Panc1 (cell line): ENCODE measurements at places on chromosomes 11 and 22.

- DNase-seq, result no peak
Measured at GRCh38 chr22:29310065-29310862, 3.8 kb downstream of the GAS2L1 start.

GRCh38 chr22:36371920-36372319 is 15.8 kb downstream of the MYH9 start:
- no peak for DNase-seq

DNA sequence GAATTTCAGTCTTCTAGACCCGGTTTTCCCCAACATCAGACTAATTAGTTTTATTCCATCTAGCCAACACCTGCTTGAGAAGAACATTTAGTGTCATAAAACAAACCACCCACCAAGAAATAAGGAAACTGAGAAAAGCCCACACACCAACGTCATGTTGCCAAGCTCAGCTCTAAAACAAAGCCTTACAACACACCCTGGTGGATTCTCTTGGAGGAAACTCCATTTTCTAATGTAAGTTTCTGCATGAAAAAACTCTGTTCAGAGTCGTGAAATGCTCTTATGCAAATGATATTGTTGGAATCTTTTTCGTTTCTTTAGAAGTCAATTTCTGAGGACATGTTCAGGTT is 105.0 kb upstream of the RAG2 start:
- DNase-seq, result no peak

DNA sequence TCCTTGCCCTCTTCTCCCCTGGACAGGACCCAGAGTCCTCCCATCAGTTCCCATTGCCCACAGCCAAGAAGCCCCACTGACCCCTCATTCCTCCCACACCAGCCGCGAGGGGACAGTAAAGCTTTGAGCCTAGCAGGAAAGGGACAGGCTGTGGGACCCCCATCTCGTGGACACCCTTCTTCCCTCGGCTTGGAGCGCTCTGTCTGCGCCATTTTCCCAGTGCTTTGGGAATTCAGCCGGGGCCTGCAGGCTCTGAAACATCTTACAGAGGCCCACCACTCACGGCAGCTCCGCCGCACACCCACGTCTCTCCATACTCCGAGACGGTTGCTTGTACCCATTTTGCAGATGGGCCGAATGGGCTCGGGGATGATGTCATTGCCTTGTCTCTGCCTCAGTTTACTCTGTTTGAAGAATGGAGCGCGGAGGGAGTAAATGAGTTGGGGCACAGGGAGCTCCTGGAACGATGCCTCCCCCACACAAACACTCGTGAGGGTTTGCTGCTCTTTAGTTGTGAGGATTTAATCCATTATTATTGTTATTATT is 447.7 kb downstream of the TBC1D22A start:
- DNase-seq, result no peak

DNA sequence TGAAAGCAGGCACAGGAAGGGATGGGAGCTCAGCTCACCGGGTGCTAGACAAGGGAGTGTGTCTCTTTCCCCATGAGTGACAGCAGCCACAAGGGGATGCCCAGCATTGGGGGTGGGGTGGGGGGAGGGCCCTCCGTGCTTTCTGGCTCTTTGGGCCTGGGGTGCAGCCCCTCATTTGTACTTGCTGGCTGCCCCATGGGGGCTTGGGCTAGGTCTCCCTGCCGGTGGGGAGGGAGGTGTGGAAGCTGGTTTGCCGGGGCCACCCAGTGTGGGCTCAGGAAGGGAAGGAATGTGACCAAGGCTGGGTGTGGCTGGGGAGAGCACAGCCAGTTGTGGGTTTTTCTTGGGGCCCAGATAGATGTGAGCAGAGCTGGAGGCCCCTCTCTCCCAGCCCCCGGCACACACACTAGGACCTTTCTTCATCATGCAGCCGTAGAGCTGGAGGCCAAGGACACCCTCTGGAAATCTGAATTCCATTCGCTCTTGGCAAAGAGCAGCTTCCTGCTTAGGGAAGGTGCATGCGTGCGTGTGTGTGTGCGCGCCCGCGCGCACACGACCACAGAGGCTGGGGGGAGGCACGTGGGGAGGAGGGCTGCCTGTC is 25.8 kb downstream of the KCNQ1OT1 start:
- no peak for DNase-seq

DNA sequence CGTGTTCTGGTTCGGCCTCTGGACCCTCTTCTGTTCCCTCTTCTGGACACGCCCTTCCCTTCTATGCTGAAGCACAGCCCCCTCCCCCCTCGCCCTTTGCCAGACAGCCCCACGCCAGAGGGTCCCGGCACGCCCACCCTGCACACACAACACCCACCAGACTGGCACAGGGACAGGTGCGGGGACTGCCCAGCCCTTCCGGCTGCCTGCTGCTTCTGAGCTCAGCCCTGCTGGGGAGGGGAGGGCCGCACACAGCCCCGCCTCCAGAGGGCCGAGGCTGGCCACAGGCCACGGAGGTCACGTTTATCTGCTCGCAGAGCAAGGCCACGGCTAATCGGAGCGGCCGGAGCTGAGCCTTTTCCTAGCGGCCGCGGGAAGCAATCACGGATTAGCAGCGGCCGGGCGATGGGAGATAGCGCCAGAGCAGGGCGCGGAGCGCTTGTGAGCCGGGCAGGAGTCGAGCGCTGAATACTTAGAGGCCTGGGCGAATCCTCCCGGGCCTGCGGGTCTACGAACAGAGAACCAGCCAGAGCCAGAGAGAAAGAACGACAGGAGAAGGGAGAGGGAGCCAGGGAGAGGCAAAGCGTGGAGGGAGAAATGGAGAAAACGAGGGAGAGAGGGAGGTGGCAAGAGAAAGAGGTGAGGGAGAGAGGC is 21.5 kb downstream of the OTUB1 start:
- DNase-seq, result no peak

DNA sequence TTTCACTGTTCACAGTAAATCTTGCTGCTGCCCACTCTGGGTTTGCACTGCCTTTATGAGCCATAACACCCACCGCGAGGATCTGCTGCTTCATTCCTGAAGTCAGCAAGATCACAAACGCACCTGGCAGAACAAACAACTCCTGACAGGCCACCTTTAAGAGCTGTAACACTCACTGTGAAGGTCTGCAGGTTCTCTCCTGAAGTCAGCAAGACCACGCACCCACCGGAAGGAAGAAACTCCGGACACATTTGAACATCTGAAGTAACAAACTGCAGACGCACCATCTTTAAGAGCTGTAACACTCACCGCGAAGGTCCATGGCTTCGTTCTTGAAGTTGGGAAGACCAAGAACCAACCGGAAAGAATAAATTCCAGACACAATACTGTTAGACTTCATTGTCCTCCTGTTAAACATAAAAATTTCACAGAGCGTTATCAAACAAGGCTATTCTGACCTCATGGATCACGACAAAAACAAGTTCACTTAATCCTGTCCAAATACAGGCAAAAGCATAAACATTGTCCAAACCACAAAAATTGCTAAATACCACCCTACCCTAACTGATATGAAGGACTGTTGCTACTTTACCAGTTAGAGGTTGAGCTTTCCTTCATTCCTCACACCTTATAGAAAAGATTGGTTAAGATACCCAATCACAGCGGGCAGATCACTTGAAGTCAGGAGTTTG is 3.0 kb upstream of the CCDC117 start:
- DNase-seq, result no peak

GRCh38 chr11:79208126-79208525 is 232.7 kb downstream of the TENM4 start:
- DNase-seq, result no peak

GRCh38 chr11:71532036-71532610 is 5.1 kb downstream of the KRTAP5-7 start:
- no peak for DNase-seq

GRCh38 chr22:48079505-48080290 is 1317.2 kb downstream of the TBC1D22A start:
- no peak for DNase-seq

DNA sequence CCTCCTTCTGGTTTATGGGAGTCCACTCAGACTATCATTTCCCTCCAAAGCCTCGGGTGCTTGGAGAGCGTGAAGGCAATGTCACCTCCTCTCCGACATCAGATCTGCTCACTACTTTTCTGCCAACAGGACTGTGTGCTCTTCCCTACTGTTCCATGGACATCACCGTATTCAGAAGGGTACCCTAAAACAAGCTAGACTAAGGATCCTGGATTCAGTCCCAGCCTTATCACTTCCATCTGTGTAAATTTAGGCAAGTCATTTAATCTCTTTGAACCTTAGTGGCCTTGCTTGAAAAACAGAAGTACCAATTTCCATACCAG is 78.2 kb downstream of the KCNC1 start:
- no peak for DNase-seq

GRCh38 chr22:26525946-26526564 is 13.8 kb upstream of the TFIP11 start:
- DNase-seq, result no peak

DNA sequence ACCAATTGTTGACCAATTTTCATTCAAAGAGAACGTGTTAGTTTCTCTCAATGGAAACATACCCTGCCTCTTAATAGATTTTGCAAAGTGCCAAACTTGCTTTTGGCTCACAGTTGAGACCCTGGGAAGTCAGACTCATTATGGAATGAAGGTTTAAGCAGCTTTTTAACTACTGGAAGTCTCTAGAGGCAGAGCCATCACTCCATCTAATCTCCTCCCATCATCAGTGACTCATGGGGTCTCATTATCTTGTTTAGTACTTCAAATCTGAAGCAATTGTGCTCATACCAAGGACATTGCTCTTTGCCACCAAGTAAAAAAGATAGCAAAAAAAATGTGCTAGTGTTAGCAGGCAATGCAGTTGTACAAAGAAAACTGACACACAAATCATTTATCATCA is 537.1 kb upstream of the LRRC4C start:
- DNase-seq, result no peak

GRCh38 chr11:95231881-95232605 is 1.0 kb upstream of the SESN3 start:
- DNase-seq, result no peak

DNA sequence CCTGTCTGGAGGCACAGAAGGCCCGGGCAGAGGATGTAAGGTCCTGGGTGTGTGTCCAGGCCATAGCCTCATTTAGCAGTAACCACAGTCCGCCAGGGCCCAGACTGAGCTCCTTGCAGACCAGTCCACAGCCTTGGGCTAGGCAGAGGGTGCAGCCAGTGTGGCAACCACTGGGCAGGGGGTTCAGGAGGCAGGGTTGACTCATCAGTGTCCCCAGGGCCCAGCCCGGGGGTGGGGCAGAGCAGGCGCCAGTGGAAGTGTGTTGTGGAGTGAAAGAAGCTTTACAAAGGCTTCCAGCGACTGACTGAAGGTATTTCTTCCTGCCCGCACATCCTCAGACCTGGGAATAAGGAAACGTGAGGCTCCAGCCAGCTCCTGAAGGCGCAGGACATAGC is 27.7 kb upstream of the WNT11 start:
- no peak for DNase-seq

DNA sequence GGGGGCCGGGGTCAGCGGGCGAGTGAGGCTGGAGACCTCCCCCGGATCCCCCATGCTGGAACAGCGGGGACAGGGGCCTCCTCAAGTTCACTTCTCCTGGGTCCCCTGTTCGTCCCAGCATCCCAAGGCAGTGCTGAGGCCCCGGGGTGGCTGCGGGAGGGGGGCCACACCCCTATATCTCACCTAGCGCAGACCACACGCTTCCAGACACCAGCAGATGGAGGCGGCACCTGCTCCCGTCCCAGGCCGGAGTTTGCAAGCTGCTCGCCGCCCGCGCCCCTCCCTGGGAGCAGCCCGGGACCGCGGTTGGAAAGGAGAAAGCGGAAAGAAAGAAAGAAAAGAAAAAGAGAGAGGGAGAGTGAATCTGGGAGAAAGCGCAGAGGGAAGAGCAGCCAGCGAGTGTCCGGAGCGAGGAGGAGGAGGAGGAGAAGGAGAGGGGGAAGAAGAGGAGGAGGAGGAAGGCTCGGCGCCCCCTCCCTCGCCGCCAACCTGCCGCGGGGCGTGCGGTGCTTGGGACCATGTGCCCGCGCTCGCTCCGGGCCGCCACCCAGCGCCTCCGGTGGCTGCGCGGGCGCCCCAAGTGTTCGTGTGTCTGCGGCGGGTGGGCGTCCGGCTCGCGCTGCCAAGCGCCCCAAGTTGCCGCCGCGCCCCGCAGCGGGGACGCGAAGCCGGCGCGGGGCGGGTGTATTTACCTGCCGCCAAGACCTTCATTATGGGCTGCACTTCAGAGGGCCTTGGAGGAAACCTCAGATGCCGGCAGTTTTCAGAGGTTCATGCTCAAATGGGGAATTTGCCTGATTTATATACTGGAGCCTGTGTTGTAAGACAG is at the start of gene LIF:
Gene LIF (minus strand): TSS at position 775 of the 829 bp plus-strand sequence. CDS start 64 bp downstream, at position 711.
- DNase-seq, result no peak

DNA sequence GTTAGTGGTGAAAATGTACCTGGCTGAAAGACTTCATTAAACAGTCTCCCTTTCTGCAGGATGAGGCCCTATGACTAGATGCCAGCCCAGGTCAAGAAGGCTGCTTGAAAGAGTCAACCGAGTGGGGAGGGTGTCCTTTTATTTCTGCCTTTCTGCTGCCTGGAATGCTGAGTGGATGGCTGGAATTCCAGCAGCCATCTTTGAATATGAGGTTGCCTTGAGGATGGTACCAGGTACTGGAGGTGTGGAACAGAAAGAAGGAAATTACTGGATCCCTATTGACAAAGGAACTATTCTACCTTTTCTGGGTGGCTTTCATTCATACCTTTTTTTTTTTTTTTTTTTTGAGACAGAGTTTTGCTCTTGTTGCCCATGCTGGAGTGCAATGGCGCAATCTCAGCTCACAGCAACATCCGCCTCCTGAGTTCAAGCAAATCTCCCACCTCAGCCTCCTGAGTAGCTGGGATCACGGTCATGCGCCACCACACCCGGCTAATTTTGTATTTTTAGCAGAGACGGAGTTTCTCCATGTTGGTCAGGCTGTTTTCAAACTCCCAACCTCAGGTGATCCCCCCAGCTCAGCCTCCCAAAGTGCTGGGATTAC is 107.3 kb downstream of the RPS6KA4 start:
- DNase-seq, result no peak

DNA sequence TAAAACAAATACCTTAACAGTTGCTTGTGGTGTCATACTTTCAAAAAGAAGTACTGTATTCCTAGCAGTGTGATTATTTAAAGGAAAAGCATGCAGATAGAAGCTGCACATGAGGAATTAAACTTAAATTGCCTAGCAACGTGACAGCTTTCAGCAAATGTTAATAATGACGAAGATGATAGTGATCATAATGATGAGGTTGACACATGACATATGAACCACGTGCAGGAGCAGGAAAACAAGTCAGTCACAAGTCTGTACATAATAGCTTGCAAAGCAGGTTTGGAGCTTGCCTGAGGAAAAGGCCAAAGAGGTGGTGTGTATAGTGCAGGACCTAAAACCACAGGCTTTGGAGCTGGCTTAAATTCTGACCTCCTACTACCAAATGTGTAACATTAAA is 30.6 kb upstream of the PIK3C2A start:
- no peak for DNase-seq
